ENCODE measurements at places on chromosomes 4 and X.
A peak's percentile ranks its signal among the peaks of the same experiment; 100 is the strongest.

- no peak for DNase-seq
Observed at GRCh38 chr4:145644699-145645098, 25.5 kb downstream of the MMAA start.

- DNase-seq: no peak
Observed at GRCh38 chr4:111028795-111029194, 405.9 kb upstream of the PITX2 start.

DNA sequence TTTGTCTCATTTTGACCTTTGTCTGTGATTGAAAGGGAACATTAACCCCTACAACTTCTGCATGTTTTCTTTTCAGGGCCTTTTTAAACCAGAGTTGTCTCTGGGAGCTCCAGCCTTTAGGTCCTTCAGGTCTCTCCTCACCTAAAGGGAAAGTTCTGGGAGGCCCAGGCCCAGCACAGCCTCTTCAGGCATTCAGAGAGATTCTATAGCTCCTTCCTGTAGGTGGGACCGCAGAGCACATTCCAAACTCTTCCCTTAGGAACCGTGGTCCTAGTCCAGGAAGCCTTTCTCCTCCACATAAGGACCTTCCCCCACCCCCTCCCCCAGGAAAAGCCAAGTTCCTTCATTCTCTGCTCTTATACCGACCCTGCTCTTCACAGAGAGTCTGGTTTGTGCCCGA, 14.9 kb downstream of the NKX6-1 start:
- no peak for DNase-seq

DNA sequence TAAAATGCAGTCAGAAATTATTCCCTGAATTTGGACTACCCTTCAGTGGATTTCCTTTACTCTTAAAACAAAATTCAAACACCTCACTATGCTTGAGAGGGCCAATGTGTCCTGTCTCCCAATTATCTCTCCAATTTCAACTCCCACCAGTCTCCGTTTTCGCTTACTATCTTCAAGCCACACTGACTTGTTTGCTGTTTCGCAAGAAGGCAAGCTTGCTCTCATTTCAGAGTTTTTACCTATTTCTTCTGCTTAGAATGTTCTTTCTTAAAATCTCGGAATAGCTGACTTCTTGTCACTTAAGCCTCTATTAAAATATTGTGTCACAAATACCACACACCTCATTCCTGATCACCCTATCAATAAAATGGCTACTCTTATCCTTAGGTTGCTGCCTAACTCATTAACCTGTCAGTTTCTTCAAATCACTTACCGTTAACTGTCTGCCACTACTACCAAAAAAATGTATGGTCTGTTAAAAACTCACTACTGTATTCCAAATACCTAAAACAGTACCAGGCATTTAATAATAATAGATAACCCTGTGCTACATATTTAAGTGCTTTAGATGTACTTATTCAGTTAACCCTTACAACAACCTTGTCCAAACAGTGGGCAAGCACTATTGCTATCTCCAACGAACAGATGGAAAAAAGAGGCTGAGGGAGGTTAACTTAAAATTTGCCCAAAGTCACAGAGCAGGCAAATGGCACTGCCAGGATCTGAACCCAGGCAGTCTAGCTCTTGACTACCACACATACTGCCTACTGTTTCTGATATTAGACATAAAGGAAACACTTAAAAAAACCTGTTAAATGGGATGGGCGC, 2.9 kb downstream of the UBA6 start:
- no peak for DNase-seq

- DNase-seq: no peak
Observed at GRCh38 chrX:119983494-119983893, 39.9 kb upstream of the NKAP start.

DNA sequence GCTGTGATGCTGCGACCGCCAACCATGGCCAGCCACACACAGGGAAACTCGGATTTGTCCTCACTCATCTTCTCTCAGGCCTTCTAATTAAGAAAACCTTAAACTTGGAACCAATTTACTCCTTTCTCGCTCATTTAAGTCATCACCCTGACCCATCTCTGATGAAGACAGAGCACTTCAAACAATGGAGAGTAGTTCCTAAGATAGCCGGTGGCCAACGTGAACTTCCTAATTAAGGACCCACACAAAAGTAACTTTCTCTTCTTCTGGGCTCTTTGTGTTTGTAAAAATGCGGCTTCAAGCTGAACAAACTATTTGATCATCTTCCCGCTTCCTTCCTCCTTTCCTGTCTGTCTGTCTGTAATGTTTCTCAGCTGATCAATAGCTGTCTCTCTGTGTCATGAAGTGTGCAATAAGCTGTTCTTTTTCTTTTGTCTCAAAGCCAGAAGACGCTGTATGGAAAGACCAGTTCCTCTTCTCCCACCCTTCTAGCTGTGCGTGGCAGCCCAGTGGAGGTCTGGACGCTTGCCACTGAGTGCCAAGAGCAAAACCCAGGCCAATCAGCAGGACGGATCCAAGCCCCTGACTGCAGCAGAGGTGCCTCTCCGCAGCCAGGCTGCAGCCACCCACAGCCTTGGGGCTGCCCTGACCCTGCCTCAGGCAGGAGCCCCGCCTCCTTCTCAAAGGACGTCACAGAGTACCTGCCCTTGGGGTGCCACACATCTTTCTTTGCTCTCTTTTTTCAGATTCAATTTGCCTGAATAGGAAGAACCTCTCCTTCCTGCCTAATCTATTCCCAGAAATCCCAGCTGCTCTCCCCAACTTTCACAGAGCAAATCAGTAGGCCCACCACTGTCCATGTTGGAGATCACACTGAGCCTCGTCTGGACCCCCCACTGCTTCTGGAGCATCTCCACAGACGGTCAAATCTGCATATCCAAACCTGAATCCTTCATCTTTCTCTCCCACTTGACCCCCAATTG, 59.3 kb downstream of the MAML3 start:
- DNase-seq: peak; percentile 37

DNA sequence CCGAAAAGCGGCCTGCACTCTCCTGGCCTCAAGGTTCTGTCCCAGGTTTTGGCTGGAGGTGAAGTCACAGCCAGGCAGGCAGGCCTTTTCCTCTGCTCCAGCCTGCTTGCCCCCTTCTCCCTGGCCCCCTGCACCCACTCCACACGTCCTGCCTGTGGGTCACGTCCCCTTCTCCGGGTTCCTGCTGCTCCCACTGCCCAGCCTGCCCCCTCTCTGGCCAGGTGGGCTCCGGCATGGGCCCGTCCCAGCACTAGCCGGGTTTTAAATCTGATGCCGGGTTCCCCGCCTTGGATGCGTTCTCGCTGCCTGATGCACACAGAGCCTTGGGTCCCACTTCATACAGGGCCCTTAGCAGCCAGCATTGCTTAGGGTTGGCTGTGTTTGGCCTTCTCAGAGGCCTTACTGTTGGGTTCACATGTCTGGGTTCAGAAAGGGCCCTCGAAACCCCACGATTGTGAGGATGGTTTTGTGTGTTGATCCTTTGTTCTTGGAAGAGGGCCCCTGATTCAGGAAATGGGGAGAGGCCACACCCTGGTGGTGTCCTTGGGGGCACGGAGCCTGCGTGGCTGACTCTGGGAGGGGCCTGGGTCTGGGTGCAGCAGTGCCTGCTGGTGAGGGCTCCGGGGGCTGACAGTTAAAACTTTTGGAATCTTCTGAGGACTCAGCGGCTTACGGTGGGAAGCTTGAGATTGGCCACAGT, 6.0 kb downstream of the CPZ start:
- DNase-seq: no peak

- DNase-seq: peak; percentile 64
Observed at GRCh38 chr4:153152501-153153338, 51.5 kb upstream of the TRIM2 start.

DNA sequence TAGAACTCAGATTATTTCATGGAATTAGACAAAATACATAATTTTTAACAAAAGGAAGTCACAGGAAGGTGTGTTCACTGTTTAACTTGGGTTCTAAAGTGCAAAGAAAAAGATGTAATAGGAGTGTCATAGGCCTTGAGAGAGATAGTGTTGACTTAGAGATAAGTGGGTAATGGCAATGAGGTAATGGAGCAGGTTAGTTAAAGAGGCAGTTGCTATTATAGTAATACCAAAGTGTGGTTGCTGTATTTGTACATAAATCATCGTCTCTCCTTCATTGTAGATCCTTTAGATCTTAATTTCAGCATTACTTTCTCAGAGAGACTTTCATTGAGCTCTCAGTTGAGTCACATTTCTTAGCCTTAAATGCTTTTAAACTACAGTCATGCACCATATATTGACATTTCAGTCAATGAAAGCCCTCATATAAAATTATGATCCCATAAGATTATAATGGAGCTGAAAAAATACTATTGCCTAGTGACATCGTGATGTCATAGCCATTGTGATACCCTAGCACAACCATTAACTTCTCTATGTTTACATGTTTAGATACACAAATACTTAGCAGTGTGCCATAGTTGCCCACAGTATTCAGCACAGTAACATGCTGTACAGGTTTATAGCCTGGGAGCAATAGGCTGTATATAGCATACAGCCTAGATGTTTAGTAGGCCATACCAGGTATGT, 245.4 kb downstream of the ADGRL3 start:
- no peak for DNase-seq

GRCh38 chr4:67634741-67635140, 66.2 kb downstream of the UBA6 start:
- no peak for DNase-seq

DNA sequence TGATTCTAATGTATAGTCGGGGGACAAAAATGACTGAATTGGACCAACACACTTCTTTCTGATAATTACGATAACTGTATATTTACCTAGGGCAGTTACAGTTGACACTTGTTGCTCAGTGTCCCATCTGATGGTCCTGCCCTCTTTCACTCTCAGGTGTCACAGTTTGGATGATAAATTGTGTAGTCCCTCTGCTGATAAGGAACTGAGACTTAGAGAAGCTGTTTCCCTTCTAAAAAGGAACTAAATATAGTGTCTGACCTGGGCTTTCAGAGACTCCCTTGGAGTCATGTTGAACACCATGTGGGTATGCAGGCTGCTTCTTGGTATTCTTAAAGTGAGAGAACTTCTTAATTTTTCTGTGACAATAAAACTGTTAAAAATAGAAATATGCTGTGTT, 23.7 kb upstream of the PNPLA4 start:
- no peak for DNase-seq

GRCh38 chr4:118905566-118905965, 16.9 kb downstream of the SYNPO2 start:
- no peak for DNase-seq

- no peak for DNase-seq
Observed at GRCh38 chr4:125020089-125021034, 294.4 kb upstream of the FAT4 start.

DNA sequence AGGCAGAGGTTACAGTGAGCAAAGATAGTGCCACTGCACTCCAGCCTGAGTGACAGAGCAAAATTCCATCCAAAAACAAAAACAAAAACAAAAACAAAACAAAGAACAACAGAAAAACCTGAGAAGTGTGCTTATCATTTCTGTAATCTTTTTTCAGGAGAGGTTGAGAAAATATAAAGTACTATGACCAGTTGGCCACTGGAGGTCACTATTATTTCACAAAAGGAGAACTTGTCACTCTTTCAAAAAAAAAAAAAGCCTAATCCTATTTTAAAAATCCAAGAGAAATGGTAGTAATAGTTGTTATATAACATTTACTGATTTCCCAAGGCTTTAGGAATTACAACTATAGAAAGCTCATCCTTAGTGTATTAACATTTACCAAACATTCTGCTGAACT, 24.9 kb upstream of the RNF150 start:
- no peak for DNase-seq

- DNase-seq: peak; percentile 21
Observed at GRCh38 chr4:109559625-109559982, 442 bp upstream of the MCUB start.

- DNase-seq: no peak
Observed at GRCh38 chrX:131987252-131987651, 35.9 kb upstream of the STK26 start.

- DNase-seq: no peak
Observed at GRCh38 chr4:92658318-92658717, 354.6 kb downstream of the GRID2 start.

- DNase-seq: no peak
Observed at GRCh38 chr4:40311811-40312346, 23.3 kb upstream of the CHRNA9 start.

DNA sequence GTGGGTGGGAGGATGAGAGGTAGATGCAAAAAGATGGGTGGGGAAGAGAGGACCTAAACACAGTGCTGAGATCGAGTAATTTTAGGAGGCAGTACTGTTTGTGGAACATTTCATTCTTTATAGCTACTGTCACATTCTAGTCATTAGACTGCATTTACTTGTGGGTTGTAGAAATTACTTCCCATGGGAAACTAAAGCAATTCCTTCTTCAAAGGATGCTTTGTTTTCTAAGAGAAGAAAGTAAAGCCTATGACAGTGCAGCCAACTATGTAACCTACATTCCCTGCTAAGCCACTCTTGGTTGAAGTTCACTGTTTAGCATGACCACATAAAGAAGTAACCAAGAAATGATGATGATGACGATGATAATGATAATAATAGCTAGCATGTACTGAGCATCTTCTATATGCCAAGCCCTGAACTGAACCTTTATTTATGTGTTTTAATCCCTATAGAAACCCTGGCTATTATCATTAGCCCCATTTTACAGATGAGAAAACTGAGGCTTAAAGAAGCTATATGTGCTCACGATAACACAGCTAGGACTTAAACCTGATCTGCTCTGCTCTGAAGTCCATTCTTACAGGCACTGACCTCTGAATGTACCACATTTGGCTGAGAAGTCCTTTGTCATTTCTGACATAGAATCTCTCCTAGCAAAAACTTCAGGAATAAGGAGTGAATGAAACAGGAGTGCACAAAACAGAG, 114.5 kb upstream of the KIT start:
- no peak for DNase-seq

GRCh38 chrX:18203631-18204030, 17.1 kb downstream of the BEND2 start:
- DNase-seq: no peak

GRCh38 chrX:5852941-5853340, 375.7 kb downstream of the NLGN4X start:
- DNase-seq: no peak

DNA sequence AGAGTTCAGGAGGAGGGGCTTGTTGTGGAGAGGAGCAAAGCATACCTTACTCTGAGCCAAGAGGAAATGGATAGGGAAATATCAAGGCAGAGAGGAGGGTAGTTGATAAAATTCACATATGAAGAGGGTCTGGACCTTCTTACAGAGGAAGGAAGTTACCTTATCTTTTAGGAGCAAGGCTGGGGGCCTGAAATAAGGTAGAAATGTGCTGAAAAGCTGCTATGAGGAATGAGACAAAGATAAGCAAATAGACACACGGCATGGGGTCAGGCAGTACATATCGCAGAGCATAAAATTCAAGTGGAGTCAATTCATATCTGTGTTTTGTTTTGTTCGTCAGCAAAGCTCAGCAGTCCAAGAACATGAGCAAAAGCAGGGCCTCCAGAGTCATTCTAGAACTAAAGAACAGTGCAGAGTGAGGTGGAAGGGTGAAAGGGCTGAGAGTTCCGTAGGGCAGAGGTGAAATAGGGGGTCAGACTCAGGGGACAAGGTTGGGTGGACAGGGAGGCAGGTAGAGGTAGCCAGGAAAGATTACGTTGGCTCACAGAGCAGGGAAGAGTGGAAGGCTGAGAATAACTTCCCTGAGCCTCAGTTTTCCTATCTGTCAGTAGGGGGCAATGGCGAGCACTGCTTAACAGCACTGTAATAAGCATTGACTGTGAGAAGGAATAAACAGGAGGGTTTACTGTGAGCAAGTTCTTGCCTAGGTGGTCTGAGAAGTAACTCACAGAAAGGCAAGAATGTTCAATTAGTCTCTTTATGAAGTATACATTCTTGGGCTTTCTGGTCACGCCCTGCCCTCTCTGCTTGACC, 9.2 kb downstream of the VSIG4 start:
- no peak for DNase-seq

All from stimulated activated CD4-positive, alpha-beta T cell treated with anti-CD3 and anti-CD28 coated beads, Interleukin-1b, Interleukin-23, amount 100 ng/mL, for 4 hours (primary cell).